ENCODE measurements at places on chromosomes 1 and 21.

DNA sequence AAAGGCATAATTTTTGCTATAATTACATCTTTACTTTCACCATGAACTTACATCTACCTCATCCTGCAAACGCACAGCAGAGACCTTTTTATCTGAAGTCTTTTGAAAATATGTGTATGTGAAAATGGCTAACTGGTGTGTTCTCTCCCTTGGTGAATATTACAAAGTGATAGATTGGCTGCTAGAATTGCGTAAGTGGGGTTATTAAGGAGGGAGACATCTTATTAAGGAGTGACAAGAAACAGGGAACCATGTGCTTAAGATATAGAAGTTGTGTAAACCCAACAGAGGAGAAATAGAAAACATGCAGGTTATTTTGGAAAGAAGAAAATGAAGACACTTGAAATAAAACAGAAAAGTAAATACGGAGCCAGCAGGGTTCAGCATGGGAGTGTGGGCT, 7.8 kb downstream of the KCNJ15 start:
- no peak for DNase-seq

DNA sequence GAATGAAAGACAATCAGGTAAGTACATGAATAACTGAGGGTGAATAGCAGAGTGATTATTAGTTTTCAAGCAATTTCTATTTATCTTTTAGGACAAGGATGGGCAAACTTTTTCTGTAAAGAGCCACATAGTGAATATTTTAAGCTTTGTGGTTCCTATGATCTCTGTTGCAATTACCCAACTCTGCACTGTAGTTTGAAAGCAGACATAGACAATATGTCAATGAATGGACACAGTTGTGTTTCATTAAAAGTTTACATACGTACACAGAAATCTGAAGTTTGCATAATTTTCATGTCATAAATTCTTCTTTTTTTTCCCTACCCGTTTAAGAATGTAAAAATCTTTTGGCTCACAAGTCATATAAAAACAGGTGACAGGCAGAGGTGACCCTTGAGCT, 71.4 kb downstream of the ZNF281 start:
- no peak for DNase-seq

DNA sequence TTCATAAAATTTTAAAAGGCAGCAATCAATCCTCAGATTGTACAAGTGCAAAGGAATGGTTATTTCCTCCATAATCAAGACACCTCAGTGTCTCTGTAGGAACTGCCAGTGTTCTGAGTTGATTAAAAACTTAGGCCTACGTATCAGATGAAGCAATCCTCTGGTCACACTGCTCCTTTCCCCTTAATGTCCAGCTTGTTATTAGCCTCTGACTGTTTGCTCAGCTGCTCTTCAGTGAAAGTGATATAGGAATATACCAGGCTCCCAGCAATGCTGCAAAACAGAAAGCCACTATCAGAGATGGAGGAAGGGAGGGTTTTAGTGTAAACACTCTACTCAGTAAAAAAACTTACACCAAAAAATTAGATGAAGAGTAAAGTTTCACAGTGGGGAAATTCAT, 49.8 kb downstream of the SLC35D1 start:
- no peak for DNase-seq

GRCh38 chr1:22129501-22130117, 13.3 kb downstream of the WNT4 start:
- DNase-seq: no peak

GRCh38 chr1:86352086-86352485, 44.0 kb downstream of the ODF2L start:
- DNase-seq: no peak

DNA sequence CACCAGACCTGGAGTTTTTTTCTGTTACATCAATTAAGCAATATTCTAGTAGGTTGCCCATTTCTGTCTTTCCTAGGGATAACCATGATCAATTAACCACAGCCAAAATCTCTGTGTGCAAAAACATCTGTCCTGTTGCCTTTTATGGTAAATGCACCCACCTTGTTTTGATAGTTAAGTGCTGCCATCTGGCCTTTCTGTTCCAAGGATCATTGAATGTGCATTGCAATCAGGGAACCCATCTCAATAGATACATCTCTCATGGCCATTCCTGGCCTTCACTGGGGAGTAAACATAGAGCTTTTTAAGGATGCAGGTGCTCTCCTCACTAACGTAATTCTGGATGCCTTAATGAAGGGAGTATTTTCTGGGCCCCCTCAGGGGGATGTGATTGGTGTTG, 111.8 kb upstream of the KIAA1614 start:
- DNase-seq: no peak

GRCh38 chr1:55313903-55314302, 98.7 kb upstream of the USP24 start:
- DNase-seq: no peak

DNA sequence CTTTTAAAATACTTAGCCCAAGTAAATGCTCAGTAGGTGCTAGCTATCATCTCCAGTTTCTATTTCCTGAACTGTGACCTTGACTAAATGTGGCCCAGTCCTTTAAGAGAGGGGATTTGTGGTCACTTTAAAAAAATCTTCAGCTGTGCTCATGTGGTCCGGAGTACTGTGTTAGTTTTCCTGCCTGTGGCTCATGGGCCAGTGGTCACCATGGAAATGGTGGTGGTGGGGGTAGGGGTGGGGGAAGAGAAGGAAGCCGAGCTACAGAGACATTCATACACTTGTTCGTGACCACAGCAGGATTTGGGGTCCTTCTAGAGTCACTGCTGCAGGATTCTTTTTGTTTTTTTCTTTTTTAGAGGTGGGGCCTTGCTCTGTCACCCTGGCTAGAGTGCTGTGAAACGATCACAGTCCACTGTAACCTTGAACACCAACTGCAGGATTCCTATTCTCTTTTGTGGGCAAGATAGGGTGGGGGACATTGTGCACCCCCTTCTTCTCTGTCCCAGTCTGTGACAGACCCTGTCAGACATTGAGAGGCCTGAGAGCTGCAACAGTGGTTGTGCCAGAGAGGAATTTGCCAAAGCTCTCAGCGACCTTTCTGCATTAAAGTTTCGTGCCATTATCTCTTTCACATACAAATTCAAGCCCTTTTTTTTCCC, 25.8 kb downstream of the KIF26B start:
- no peak for DNase-seq

DNA sequence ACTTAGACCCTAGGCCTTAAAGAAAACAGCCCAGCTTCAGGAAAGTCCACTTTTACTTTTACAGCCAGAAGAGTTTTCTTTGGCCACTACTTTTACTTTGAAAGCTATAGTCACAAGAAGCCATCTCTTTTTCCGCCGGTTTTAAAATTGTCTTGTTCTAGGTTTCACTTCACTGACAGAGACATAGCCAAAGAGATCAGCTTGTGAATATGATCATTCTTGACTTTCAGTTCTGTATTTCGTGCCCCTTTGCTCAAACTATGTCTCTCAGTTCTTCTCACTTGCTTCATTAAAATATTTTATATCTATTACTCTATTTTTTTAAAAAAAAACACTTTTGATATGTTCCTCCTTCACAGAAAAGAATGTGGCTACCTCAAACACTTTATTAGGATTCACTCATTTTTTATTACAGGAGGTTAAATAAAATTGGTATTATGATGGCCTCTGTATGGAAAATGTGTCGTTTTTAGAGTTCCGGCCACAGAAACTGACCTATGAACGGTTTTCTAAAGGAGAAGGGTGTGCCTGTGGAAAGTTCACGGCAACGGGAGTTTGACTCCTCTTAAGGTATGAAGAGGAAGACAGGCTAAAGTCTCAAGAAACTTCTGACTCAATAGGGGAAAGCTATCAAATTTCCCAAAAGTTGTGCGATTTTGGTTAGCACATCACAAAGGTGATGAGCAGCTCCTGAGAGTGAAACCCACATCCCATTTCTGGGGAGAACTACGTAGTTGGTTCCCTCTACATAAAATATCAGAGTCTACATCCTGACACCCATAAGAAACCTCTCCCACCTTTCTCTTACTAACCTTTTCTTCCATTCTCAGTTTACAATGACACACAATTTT, 1.2 kb downstream of the MCOLN2 start:
- no peak for DNase-seq

GRCh38 chr1:202861420-202862132, 27.4 kb downstream of the RABIF start:
- peak; percentile 18 for DNase-seq

DNA sequence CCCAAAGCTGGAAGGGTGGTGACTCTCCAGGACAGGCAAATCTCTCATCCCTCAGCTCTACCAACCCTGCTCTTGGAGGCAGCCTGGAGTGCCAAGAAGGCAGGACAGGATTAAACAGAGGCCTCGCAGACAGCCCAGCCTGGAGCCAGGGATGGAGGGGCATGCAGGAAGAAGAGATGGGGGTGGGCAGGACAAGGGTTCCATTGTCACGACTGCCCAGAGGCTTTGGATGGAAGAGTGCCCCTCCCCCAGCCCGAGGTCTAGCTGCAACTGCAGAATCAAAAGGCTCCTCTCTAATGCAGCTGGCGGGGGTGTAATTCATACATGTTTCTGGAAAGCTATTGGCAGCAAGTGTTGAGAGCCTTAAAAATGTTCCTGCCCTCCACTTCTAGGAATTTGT, 8.8 kb downstream of the RAB7B start:
- no peak for DNase-seq

DNA sequence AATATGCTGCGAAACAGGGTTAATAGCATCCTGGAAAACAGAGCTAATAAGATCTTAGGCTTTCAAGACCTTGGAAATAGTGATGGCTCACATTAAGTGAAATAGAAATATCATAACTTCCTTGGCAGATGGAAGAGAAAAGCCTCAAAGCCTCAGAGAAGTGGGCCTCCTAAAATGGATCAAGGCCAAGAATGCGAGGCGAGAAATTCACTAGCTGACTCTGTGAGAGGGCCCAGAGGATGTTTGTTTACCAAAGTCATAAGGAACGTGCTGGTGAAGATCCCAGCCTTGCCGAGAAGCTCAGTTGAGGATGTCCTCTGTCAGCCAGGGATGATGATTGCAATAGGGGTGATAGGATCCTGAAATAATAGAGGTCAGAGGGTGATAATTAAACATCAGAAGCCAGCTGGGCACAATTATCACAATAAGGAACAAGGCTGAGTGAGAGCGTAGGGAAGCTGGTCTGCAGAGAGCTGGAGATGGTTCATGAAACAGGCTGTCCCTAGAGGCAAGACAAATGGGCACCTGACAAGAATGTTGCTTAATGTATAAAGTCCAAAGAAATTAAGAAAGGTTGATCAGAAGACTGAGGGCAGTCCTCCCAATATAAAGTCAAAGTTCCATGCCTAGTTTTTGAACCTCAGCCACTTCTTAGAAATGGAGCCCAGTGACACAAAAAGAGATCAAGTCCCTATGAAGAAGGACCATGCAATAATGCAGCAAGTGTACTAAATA, 101.7 kb upstream of the COG2 start:
- no peak for DNase-seq

DNA sequence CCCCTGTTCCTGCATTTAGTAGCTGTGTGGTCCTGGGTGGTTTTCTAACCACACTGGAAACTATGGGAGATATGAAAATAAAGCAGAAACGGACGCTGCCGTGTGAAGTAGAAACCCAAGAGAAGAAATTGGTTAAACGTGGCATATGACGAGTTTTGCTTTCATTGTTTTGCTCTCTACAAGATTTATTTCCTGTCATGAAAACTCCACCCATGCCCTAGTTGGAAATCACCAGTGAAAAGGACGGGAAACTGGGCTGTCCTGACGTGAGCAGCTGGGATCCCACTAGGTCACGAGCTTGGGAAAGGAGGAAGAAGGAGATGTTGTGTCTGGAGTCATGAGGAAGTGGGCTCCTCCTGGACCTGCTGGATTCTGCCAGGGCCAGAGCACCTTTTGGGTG, 120.8 kb upstream of the GADD45A start:
- DNase-seq: no peak

Measured in T-helper 17 cell (primary cell).